ENCODE measurements at places on chromosomes 3 and 15.

- DNase-seq: no peak
Observed at GRCh38 chr15:70556779-70557178, 206.6 kb downstream of the UACA start.

DNA sequence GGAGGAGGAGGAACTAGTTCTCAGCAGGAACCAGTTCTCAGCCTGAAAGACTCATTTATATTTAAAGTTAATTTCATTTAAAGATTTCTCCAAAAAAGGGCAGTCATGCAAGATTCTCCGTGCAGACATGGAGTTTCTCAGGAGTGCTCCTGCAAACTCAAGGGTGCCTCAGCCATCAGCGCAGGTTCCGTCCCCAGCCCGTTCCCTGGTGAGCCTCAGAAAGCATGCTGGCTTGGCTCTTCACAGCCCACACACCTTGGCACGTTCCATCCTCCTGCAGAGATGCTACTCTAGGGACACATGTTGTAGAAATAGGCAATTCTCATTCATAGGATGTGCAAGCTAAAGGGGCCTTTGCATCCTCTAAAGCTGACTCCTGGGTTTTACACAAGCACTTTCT, 123.0 kb downstream of the LIPC start:
- no peak for DNase-seq

GRCh38 chr3:184733181-184733580, 21.3 kb upstream of the MAGEF1 start:
- DNase-seq: no peak

DNA sequence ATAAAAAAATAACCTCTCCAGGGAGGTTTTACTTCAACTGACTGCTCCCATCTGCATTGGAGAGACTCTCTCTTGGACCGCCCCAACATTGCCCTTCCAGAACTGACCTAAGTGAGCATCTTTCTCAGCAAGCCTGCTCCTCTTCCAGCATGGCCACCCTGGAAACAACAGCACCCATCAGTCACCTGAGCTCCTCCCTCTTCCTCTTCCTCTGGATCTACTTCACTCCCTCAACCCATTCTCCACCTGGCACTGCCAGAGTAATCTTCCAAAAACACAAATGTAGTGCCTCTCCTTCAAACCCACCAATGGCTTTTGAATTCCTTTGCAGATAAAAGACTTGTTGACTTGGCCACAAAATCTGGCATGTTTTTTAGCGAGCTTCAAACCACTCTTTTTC, 128.8 kb upstream of the NR2F2 start:
- DNase-seq: no peak

- no peak for DNase-seq
Observed at GRCh38 chr15:65553691-65554090, 23.4 kb downstream of the HACD3 start.

DNA sequence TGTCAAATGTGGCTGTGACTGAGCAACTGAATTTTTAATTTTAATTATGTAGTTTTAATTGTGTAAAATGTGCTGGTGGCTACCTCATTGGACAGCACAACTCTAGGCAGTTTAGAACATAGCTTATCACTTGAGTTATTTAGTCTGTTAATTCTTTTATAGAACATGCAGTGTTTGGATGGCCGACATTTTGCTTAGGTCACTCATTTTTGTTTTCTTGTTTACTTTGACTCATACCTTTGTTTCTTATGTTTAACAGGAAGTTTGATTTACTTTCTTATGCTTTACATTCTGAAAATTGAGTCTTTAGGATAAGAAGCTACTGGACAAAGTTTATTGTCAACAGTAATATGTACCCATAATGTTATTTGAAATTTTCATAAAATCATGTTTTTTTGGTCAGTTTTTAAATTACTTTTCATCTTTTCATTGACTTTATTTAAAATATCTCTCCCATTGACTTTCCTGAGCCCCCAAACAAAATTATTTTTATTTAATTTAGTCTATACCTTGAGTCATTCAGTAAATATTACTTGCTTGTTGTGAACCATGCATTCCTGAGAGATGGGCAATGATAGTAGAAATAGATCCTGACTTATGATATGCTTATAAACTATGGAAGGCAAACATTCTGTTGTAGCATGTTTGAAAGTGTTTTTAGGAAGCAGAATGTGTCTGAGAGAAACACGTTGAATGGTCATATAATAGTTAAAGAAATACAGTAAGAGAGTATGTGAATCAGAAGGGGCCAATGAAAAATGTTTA, 60.6 kb downstream of the TCF12 start:
- DNase-seq: no peak
